ENCODE measurements at places on chromosomes 2 and 18.

DNA sequence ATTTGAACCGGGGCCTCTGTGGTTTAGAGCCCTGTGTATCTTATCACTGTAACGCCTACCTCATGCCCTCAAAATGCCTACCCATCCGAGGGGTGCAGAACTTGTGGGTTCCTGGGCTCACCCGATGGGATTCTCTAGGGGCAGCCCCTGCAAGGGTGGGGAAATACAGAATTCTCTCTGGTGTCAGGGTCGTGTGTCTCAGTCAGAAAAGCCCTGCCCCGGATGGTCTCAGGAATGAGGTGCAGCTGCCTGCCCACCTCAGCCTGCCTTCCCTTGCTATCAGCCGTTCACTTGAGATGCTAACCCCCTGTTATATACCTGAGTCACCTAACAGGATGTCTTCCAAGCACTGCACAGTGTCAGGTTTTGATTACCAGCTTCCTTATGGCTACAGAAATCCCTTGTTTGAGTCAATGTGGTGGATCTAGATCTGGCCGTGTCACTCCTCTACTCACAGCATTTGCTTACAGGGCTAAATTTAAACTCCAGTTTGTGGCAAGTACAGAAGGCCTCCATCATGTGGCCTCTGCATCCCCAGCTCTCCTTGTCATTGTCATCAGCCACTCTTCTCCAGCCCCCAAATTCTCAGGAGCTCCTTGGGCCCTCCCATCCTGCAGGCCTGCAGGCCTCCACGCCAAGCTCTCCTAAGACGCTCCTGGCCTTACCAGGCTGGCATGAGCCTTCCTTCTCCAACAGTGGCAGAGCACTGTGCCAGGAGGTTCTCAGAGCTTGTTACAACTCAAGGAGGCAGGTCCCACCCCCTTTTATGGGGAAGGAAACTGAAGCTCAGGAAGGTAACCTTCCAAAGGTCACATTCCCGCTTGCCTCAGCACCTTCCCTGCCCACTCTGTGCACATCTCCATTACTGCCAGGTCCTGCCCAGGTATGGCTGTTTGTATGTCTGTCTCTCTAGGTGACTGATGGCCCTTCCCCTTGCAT lies 14.3 kb upstream of the MAP3K2 start:
- DNase-seq: no peak

DNA sequence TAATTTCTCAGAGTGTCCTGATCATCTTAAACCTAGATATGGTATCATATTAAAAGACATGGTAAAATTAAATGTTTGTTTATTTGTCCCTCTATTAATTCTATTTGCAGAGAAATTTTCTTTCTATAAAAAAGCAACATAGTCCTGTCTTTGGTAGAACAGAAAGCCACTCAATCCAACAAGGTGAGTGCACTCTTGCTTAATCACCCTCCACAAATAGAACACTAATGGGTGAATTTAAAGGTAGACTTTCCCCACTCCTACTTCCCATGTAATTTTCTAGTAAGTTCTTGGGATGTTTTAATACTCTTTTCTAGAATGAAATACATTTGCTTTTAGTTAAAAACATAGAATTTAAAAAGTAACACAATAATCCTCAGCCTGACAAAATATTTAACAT lies 97.7 kb downstream of the PIGN start:
- DNase-seq: no peak

GRCh38 chr2:189146553-189146952 lies 33.0 kb downstream of the COL5A2 start:
- no peak for DNase-seq

DNA sequence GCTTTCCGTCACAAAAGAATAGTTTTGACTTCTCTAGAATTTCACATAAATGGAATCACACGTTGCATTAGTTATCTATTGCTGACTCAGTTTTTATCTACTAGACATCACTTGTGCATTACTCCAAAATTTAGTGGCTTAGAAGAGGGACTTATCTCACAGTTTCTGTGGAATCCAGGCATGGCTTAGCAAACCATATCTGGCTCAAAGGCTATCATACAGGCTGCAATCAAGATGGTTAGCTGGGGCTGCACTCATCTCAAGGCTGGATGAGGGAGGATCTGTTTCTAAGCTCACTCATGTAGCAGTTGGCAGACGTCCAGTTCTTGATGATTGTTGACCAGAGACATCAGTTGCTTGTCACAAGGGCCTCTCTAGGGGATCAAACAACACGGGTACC lies 6.6 kb upstream of the DSC3 start:
- DNase-seq: no peak

GRCh38 chr2:149360106-149360505 lies 29.7 kb downstream of the LYPD6 start:
- DNase-seq: no peak

DNA sequence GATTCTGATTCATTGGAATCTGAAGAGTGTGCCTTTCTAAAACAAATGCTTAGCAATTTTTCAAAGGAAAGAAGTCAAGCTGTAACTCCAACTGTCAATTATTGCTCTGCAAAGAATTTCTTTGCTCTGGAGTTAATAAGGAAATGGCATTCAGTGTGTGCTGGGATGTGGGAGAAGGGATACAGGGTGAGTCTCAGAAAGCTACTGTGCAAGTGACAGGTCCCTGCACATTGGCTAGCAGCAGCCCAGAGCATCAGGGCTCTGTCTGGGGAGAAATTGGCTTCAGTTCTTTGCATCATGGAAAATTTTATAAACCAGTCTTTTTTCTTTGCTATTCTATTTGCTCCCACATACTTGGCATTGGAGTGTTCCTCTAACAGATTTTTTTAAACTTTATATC lies 1.1 kb upstream of the SYT4 start:
- no peak for DNase-seq

GRCh38 chr2:42895791-42896135 lies 103.4 kb upstream of the HAAO start:
- DNase-seq: no peak

GRCh38 chr2:136068581-136069227 lies 49.2 kb downstream of the CXCR4 start:
- DNase-seq: no peak

DNA sequence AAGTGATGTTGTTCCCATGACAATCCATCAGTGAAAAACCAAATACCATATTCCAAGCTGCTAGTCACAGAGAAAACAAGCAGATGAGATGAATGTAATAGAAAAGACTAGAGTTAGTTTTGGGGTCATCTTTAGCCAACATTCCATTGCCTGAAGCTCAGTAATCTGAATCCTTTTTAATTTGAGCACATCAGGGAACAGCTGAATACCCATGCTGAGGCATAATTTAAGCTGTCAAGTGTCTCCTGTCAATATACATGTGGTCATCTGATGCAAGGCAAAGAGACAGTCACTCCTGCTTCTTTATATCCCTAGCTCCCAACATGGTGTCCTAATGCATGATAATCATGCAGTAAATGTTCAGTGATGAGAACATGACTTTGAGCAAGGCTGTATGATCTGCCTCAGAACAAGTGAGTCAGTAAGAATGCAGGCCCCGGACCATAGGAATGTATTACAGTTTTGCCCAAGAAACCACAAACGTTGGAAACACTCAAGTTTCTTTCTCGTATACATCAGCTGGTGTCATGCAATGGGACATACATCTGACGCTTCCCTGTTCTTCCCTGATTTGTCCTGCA lies 48.0 kb downstream of the CDK15 start:
- DNase-seq: peak; percentile 94

DNA sequence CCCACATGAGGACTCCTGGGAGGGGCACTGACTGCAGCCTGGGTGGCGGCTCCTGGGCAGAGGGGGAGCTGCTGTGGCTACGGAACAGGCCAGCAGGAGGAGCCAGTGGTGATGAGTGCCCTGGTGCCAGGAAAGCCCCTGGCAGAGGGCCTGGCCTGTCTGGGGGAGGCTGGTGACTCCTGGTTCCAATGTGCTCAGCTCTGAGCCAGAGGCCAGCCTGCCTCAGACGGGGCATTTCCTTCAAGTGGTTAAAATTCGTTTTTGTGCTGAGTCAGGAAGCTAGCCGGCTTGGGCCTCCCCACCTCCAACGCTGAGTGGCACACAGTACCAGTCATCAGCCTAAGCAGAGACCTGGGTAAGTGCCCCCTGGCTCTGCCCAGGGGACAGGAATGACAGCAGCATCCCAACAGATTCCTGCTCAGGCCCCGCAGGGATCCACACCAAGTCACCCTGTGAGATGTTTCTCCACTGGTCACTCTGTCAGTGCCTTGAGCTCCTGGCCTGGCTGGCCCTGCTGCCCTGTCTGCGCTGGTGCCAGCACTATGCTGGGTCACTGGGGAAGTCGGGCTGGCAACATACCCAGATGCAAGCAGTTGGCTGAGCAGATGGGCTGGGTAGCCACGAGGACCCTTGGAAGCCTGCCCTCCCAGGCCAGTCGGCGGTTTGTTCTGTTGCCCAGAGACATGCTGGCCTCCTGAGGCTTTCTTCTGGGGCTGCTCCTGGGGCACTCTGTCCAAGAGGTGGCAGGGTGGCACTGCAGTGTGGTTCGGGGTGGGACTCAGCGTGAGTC lies 7.1 kb upstream of the KLF11 start:
- peak; percentile 19 for DNase-seq

DNA sequence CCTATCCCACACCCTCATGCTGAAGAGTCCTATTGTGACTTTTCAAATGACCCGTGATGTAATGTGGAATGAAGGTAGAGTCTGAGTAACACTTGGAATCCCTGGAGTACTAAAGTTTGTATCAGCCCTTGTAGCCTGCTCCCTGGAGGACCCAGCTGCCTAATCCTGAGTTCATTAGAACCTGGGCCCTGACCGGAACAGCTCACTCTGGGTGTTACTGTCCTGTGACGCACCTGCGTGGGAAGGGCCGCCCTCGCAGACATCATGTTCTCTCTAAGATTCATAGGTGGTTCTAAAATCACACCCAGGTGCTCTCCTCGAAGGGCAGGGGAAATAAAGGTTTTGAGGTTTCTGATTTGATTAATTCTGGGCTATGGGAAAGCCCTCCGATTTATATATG lies 62.3 kb downstream of the NCK2 start:
- DNase-seq: no peak

DNA sequence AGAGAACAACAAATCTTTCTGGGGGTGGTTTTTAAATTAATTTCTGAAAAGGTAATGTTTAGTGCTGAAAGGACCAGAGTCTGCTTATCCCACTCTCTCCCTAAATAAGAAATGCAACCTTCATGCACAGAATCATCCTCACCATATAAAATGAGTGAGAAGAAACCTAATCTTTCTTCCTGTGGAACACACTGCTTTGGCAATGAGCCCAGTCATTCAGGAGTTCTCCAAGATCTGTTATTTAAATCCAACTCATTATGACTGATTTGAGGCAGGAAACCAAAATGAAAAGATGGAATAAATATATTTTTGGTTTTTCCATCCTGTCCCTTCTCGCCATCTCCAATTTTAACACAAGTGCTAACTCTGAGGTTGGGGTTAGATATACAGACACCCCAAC lies 228.3 kb downstream of the SRBD1 start:
- DNase-seq: peak; percentile 60

DNA sequence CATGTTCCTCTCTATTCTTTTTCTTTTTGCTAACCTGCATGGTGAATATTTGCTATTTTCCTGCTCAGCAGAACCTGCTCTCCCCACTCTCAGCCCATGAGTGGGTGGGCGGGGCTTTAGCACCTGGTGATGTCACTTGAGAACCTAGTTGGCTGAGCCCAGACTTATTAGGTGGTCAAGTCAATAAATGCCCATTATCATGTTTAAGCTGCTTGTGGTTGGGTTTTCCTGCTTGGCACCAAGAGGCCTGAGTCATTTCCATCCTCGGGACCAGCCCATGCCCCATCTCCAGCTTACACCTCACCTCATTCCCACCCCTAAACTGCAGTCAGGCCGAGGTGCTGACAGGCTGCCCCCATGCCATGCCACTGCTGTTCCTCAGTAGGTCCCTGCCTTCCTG lies 226.6 kb downstream of the ANKRD30B start:
- DNase-seq: no peak

DNA sequence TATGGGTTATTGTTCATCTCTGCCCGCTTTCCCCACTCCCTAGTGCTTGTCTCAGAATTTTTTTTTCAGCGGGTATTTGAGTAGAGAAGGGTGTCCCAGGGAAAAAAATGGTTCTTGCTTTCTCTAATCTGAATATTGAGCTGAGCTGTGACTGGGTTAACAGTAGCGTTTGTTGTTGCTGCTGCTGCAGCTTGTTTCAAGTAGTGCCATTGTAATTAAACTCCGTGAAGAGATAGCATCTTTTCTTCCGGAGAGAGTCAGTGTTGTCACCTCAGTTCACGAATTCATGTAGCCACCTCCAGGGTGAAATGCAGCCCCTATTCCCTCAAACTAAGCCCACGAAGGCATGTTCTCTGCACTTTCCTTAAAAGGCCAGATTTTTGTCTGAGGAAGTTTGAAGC lies 1.5 kb upstream of the AAK1 start:
- no peak for DNase-seq

DNA sequence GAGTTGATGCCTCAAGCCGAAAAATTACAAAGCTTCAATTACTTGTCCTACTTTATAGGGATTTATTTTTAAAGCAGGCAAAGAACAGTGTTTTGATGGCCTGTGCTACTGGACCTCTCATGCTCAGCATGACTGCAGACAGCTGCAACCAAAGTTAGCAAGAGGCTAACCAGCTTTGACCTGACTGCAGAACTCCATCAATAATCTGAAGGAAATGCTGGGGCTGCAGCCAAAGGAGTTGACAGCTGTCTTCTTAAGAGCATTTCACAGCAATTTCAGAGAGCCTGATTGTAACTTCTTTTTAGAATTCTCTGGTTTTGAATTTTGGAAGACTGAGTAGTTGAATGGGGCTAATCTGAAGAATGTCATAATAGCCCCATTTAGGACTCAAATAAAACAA lies 46.5 kb upstream of the SESTD1 start:
- DNase-seq: peak; percentile 16

- DNase-seq: no peak
Measured at GRCh38 chr2:8281234-8281633, 400.6 kb upstream of the ID2 start.

DNA sequence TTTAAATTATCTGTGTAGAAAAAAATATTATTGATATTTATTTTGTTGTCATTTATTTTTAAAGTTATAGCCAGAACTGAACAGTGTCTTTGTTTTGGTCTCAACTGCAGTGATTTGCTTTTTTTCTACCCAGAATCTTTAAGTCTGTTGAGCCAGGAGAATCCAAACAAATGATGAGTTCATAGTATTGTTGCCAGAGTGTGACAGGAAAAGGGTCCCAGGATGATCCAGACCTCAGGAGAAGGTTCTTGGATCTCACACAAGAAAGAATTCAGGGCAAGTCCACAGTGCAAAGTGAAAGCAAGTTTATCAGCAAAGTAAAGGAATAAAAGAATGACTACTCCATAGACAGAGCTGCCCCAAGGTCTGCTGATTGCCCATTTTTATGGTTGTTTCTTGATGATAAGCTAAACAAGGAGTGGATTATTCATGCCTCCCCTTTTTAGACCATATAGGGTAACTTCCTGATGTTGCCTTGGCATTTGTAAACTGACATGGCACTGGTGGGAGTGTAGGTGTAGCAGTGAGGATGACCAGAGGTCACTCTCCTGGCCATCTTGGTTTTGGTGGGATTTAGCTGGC lies 127.1 kb downstream of the AGPS start:
- DNase-seq: no peak
